ENCODE measurements at places on chromosomes 1 and 21.
A peak's percentile ranks its signal among the peaks of the same experiment; 100 is the strongest.

DNA sequence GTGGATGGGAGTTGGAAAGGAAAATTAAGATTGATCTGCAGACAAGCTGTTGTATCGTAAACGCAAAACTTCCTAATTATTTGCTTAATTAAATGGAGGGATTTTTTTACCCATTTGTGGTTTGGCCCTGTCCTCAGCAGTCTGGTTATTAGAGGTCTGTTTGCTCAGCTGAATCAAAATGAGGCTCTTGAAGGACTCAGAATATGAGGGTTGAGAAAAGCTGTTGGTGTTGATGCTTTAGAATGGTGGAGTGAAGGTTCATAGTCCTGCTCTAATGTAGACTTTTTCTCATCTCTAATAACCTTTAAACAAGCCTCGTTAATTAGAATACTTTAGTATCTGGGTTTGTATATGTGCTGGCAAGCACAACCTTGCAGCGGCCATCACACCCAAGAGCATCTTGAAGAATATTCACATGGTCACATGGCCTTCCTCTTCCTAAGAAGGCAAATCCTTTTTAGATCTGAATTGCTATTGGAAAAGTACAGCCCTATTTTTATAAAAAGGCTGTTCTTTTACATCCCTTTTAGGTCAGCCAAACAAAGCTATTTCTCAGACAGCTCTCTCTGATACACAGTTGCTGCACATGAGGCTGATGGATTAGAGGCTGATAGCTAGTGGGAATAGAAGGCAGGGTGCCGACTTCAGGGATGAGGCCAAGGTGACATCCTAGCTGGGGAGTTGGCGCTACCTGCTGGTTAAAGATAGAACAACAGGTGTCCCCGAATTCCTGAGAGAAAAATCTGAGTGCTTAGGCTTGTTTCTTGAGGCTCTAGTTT is 53.8 kb downstream of the MACF1 start:
- peak; percentile 81 for DNase-seq

- no peak for DNase-seq
Observed at GRCh38 chr1:36855699-36856494, 178.4 kb downstream of the GRIK3 start.

GRCh38 chr21:28754127-28754611 is 238.5 kb downstream of the LTN1 start:
- DNase-seq, result peak; percentile 36

- DNase-seq, result peak; percentile 74
Observed at GRCh38 chr1:238892612-238893011, 493.8 kb upstream of the CHRM3 start.

DNA sequence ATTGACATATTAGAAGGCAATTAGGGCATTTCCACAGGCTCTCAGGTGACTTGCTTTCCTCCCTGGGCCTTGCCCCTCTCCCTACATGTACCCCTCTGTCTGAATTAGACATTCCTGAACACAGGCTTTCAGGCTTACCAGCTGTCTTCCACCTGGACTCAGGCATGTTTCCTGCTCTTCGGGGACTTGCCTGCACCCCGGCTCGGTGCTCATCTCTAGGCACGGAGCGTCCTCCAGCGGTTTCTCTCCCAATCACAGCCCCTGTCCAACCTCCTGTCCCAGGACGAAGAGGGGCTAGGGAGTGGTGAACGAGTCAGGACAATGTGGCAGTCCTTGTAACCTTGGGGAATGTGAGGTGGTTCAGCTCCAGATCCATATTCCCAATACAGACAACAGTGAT is 4.2 kb downstream of the PROK1 start:
- no peak for DNase-seq

DNA sequence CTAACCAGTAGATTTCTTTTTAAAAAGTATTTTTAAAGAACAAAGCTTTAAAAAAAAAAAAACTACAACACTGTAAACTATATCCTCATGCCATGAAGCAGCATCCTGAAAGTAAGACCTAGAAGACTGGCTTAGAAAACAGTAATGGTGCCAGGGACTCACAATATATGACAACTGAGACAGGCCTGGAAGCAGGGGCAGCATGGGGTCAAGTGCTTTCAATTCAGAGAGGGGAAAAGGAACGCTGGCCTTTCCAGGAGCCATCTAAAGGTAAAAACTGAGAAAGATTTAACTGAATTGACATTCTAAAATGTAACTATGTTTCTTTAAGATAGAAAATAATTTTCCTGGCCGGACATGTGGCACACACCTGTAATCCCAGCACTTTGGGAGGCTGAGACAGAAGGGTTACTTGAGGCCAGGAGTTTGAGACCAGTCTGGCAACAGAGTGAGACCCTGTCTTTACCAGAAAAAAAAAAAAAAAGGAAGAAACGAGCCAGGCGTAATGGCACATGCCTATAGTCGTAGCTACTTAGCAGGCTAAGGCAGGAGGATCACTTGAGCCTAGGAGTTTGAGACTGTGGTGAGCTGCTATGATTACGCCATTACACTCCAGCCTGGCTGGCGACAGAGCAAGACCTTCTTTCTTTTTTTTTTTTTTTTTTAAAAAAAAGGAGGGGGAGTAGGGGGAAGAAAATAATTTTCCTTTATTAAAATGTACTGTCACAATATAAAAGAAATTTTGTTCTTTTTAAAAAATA is 54.1 kb downstream of the SLC35D1 start:
- DNase-seq, result no peak

DNA sequence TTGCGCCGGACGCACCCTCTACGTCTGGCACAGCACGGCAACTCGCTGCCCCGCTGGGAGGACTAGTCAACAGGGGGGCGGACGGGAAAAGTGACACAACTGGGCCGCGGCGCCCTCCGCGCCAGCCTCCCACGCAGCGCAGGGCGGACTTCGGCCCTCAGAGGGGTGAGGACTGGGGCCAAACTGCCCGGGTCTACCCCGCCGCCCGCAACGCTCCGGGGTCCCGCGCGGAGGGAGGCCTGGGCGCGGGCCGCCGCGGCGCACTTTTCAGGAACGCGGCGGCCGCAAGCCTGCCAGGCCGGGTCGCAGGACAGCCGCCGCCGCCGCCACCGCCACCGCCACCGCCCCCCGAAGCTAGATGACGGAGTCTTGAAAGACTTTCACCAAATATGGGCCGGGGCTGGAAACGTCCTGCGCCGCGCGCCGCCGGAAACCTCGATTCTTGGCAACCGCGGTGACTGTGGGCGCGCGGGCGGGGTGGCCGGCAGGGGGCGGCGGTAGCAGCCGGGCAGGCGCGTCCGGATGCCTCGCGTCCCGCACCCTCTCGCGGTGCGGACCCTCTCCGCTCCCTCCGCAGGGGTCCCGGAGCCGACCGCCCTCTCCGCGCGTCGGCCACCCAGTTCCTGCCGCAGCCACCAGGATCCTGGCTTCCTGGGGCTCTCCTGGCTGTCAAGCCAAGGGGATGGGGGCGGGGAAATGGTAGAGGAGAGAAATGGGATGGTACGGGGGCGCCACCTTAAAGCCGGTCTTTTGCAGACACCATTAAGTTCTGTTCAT is 3.7 kb upstream of the CCN1 start:
- peak; percentile 76 for DNase-seq

GRCh38 chr1:74396933-74397332 is 115.5 kb downstream of the LRRC53 start:
- no peak for DNase-seq

DNA sequence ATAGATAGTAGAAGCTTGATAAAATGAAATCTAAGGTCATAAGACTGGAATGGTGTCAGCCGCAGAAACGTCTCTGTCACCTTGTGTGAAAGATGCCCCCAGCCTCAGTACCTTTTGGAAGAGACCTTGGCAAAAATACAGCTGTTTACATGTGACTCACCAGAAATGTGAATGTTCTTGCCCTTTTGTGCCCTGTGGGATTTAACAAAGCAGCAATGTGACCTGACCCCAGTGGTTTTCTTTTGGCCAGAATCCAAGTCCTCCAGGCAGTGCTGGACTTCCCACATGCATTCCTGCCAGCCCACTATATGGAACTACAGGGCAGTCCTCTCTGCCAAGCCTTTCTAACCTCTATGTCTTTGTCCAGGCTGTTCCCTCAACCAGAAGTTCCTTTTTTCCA is 27.2 kb upstream of the LRRC8C start:
- DNase-seq, result peak; percentile 50

- DNase-seq, result no peak
Observed at GRCh38 chr1:176957603-176958002, 206.9 kb downstream of the ASTN1 start.

DNA sequence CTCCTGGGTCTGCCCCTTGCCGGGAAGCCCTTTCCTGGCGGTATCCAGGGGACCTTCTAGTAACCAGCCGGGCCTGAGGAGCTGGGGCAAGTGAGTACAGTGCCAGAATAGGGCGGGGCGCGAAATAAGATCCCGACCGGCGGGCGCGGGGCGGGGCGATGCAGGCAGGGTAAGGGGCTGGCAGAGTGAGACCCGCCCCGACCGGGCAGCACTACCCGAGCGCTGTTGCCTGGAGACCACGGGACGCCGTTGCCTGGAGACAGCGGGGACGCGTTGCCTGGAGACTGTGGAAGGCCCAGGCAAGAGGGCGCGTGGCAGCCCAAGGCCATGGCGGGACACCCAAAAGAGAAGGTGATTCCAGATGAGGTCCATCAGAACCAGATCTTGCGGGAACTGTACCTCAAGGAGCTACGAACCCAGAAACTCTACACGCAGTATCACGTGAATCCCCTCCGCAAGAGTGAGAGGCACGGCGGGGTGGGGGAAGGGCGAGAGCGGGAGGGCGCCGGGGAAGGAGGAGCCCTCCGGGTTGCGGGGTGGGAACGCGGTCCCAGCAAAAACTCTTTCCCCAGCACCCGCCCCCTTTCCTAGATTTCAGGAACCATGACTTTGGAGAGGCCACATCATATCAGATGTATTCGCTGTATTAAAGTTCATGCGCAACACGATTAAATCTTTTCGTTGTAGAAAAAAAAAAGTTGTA is 24.3 kb downstream of the EBNA1BP2 start:
- DNase-seq, result peak; percentile 77

GRCh38 chr1:88484881-88485280 is 199.2 kb upstream of the PKN2 start:
- no peak for DNase-seq

DNA sequence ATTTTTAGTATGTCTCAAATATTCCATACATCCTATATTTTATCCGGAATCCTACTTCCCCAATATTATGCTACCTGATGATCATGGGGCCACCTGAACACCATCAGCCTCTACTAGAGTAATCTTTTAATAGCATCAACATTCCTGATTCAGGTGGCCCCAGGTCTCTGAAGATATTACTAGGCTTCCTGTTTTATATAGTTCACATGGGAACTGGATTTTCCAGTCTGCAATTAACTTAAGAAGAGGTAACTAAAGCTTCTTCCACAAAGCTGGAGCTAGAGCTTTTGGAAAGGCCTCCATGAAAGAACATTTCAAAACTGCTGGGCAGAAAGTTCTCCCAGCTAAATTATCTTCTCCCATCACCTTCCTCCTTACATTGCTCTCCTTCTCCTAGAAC is 72.3 kb upstream of the ADAM30 start:
- DNase-seq, result no peak

DNA sequence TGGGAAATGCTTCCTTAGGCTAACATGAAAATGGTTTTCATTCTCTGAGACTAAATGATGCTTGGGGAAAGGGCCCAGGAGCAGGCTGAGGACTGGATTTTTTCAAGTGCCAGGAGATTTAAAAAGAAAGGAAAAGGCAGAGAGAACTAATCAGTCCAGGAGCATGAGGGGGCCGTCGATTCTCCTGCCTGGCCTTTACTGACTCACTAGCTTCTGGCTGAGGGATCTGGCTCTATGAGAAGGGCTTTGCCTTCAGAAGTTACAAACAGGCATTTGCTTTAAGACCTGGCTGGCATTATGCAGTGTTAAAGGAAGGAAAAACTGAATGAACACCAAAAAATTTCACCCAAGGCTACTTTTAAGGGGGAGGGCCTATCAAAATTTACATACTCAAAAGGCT is 359.2 kb downstream of the PBX1 start:
- DNase-seq, result no peak

DNA sequence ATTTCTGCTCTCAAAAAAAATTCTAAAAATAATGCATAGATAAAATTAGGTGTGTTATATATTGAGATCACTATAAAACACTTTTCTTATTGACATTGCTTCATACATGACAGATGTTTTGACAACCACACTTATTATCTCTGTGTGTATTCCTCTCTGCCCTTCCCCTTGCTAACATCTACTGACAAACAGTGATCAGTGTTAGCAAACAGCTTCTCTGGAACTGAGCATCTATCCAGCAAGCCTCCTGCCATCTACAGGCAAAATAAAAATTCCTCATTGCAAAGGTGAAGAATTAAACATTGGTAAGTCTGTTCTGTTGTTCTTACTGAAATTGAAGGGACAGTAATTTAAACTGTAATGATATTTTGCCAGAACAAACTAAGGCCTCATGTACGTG is 2153.9 kb downstream of the NCAM2 start:
- no peak for DNase-seq

GRCh38 chr1:74464037-74464436 is 48.4 kb downstream of the LRRC53 start:
- no peak for DNase-seq

DNA sequence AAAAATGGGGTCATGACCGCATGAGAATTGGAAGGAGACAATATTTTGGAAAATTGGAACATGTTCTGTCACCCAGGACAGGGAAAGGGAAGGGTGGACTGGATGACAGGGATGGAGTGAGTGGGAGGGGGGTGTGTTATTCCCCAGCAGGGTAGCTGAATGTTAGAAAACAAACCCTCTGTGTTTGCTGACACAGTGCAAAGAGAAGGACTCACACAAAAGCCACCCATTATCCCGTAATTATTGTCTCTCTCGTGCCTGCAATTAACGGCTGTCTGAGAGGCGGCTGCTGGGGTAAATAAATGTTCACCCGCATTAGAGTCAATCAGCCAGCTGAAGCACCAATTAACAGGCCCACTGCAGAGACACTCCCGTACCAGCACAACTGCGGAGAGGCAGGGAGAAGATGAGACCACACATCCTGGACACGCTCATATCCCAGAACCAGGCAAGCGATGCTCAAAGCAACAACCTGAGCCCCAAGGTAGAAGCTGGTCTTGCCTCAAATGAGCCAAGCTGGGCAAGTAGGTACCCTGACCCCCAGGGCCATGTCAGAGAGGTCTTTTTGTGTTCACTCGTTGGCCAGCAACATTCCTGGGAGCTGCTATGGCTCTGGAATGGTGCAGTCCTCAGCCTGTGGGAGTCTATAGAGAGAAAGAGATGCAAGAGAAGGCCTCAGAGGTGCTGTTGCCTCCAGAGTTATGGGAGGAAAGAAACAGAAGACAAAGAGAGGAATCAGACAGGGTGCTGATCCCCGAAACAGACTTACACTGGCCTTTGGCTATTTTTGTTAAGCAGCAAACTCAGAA is 19.4 kb downstream of the PLEKHA6 start:
- no peak for DNase-seq
